ENCODE measurements at places on chromosomes 4 and X.

GRCh38 chrX:21675931-21676330 lies 17.8 kb upstream of the KLHL34 start:
- no peak for DNase-seq

- no peak for DNase-seq
Observed at GRCh38 chrX:124230655-124231450, 101.6 kb upstream of the TEX13D start.

GRCh38 chr4:53974561-53974960 lies 89.8 kb downstream of the CHIC2 start:
- DNase-seq, result no peak

GRCh38 chrX:41556958-41557357 lies 109.8 kb downstream of the NYX start:
- DNase-seq, result no peak

- no peak for DNase-seq
Observed at GRCh38 chr4:157992038-157992705, 180.7 kb downstream of the GASK1B start.

GRCh38 chr4:107854356-107855022 lies 29.8 kb downstream of the SGMS2 start:
- DNase-seq, result no peak

- DNase-seq, result no peak
Observed at GRCh38 chrX:129872524-129872923, 28.8 kb upstream of the ZDHHC9 start.

DNA sequence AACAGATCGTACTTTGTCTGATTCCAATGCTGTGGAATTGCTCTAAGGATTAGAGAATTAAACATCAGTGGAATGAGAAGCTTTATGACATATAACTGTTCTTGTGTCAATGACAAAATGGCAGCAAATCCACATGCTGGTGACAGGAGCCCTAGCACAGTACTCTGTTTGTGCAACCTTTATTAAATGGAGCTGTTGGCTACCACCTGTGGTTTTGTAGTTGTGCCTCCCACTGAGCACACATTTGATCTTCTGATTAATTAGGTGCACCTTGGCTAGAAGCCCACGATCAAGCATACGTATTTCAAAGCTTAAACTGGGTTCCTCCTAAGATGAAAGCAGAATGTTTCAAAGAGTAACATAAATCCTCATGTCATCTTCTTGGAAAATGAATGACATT lies 394.0 kb upstream of the IGFBP7 start:
- DNase-seq, result no peak

All from stimulated activated naive CD4-positive, alpha-beta T cell treated with Interleukin-2 at 50 U/mL for 16 hours (primary cell).